ENCODE measurements at places on chromosomes 3 and 15.

DNA sequence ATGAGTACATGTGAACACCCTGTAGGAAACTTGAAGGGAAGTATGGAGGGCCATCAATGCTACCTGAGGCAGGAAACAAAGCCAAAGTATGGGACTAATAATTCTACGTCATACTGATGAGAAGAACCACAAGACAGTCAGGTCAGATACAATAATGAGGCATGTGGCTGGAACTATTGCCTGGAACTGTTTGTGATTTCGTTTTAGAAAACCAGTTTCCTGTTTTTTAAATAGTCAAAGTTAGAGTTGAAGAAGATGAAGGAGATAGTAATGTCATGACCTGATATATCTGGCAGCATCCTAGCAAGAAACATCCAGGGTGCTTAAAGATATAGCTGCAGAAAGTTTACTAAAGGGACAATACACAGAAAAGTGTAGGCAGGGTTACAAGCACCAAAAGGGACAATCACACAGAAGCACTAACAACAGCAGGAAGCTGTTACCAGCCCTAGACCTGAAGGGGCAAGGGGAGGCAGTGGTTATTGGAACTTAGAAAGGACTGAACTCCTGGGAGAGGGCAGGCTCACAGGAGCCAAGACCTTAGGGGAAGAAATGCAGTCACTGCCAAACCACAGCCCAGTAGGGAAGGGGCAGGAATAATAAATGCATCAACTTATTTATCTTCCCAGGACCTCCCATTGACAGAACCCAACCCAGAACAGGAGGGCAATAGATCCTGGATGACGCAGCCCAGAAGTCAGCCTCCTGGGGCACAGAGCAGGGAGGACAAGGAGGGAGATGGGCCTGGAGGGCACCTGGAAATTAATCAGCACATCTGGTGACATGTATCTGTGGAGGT, 302.1 kb upstream of the STT3B start:
- no peak for DNase-seq

- no peak for DNase-seq
These were observed 122.6 kb upstream of the MEF2A start for GRCh38 chr15:99443056-99443756.

DNA sequence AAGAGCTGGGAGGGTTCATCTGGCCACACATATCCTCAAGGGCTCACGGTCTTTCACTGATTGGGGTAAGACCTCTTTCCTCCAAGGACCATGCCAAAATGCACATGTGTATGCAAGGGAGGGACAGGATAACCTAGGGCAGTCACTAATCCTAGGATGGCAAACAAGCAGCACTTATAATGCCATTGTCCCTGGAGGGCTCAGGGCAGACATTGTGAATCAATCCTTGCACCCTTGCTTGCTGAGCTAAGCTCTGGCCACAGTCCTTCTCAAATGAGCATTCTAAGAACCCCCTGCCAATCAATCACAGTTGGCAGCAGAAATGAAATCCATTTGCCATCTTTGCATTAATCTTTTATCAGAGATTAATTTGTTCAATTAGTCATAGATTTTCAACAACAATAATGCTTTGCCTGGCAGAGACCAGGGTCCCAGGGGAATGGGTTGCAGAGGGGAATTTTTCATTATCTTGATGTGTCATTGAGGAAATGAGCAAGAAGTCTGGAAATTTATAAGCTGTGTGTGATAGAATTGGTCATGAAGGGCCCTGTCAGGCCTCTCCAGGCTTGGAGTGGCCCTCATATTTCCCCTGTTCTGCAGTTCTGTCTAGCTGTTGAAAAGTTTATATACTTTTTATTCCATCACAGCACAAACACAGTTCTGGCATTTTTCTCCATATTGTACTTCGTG, 57.2 kb upstream of the KY start:
- DNase-seq: no peak

GRCh38 chr15:99426431-99427105, 139.2 kb upstream of the MEF2A start:
- no peak for DNase-seq

- DNase-seq: peak; percentile 99
These were observed 10.5 kb downstream of the GNAI2 start for GRCh38 chr3:50246517-50246954.

- no peak for DNase-seq
These were observed 21.6 kb downstream of the B3GNT5 start for GRCh38 chr3:183274609-183275008.

DNA sequence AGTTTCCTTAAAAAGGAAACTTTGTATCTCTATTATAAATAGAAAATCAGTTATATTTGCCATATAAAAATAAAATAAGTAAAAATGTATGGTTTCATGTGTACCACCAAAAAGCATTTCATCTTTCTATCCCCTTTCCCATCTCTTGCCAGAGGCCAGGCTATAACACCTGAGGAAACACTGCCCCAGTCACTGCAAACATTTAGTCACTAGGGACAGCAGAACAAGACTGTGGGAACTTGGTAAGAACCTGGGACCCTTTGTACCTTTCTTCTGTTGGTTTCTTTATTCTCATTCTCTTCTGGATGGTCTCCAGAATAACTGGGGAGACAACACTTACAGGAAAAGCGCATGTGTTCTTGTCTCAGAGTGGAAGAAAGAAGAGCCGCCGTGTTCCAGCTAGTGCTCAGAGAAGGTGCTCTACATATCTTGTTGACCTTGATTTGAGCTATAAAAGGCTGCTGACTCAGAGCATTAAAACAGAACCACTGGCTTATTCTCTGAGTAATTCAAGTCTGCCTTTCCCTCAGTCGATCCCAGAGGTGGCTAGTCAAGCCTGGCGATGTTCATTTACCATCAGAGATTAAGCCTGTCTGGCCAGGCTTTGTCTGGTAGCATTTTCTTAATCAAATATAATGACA, 361.6 kb downstream of the RBMS3 start:
- DNase-seq: peak; percentile 25

- DNase-seq: peak; percentile 69
These were observed 11.1 kb downstream of the LRCH3 start for GRCh38 chr3:197801891-197802778.

DNA sequence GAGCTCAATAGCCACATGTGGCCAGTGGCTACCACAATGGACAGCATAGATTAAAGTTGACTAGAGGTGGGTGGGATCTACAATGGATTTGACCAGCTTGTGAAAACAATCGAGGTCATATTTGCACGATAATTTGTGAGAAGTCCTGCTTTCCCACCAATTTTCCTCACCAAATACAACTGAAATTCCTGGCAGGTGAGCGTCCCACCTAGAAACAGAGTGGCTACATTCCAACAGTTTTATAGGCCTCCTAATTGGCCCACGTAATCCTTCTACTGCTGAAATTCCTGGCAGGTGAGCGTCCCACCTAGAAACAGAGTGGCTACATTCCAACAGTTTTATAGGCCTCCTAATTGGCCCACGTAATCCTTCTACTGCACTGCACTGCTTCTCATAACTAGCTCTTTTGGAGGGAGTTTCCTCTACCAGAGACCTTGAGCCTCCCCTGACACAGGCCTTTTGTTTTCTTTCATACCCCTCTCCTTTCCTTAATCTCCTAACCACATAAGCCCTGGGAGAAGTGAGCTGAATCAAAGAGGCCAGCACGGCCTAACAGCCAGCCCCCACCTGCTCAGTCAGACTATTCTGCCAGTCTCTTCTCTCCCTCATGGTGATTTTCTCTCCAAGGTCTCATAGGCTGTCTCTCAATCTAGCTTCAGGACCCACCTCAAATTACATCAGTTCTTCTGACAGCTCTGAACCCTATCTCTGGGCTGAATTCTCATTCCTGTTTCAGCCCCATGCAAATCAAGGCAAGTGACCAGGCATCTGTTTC, 80.2 kb downstream of the BFSP2 start:
- DNase-seq: no peak

- DNase-seq: peak; percentile 22
These were observed 125.2 kb downstream of the CFAP20DC start for GRCh38 chr3:58924578-58924977.

DNA sequence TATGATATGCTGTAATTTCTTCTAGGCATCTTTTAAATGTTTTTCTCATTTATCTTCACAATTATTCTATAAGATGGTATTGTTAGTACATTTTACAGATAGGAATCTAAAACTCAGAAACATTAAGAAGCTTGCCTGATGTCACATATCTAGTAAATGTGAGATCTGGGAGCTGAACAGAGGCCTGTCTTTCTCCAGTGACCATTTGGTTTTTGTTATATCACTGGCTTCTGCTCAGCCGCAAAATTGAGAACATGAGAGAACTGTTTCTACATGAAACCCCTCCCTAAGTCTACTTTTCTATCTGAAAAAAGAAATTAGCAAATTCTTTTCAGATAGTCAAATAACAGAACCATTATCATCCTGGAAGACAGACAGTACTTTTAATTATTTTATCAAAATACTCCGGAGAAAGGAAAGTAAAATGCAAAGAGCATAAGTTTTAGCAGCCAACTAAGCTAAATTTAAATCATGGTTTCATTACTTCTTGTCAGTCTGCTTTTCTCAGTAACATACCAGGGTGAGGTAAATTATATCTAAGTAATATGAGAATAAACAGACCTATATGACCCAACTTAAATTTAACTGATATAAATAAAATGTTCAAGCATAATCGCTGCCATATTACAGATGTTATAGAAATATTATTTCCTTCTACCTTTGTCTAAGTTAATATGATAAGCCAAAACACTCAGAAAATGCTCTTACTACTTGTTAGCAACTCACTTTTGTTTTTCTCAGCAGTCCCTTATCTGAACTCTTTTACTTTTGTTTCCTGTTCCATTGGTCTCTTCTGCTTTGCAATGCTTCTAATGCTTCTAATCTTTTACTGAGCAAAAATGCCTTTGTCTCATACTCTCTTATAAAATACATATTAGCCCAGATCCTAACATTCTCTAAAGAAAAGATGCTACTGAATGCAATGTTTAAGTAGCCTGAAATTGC, 68.0 kb upstream of the MBNL1 start:
- DNase-seq: no peak

GRCh38 chr3:182941719-182942118, 38.6 kb downstream of the DCUN1D1 start:
- no peak for DNase-seq

GRCh38 chr3:188756241-188756640, 415.5 kb upstream of the TPRG1 start:
- no peak for DNase-seq

All from HFFc6 (cell line).